ENCODE measurements at places on chromosomes 2 and 18.
A peak's percentile ranks its signal among the peaks of the same experiment; 100 is the strongest.

GRCh38 chr2:1698188-1698945 is 45.9 kb downstream of the PXDN start:
- no peak for DNase-seq

GRCh38 chr2:225764346-225764745 is 364.8 kb downstream of the NYAP2 start:
- DNase-seq, result no peak

GRCh38 chr2:159290289-159290907 is 3.9 kb upstream of the WDSUB1 start:
- no peak for DNase-seq

GRCh38 chr2:182300608-182301007 is 126.2 kb downstream of the PDE1A start:
- no peak for DNase-seq

DNA sequence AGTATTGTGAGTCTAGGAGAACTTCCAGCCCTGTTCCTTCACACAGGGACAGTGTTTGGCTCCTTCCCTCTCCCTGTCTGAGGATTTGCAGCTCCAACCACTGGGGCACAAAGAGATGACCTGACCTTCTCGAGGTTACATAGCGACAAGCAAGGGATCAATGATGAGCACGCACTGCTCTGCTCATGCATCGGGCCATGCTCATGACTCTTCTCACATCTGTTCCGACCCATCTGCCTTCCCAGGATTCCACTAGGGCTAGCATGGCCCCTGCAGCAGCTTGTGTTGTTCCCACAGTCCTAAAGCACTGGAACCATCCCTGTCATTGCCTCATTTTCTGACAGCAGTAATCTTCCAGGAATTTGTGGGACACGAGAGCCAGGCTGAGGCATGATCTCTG is 78.8 kb upstream of the ARHGAP28 start:
- no peak for DNase-seq

DNA sequence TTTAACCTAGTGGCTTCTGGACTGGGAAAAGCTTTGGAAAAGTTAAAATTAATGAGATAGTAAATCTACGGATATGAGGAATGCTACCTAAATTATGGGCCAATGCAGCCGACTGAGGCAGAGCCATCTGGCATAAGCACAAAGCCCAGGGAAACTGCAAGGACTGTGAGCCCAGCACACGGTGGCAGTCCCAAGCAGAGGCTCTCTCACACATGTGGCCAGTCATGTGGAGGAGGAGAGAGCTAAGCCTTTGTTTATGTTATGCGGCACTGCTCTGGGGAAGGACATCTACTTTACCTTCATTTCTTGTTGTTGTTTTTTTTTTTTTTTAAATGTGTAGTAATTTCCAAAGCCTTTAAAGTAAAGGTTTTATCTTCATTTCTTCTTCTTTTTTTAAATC is 267.0 kb downstream of the STK39 start:
- DNase-seq, result no peak

DNA sequence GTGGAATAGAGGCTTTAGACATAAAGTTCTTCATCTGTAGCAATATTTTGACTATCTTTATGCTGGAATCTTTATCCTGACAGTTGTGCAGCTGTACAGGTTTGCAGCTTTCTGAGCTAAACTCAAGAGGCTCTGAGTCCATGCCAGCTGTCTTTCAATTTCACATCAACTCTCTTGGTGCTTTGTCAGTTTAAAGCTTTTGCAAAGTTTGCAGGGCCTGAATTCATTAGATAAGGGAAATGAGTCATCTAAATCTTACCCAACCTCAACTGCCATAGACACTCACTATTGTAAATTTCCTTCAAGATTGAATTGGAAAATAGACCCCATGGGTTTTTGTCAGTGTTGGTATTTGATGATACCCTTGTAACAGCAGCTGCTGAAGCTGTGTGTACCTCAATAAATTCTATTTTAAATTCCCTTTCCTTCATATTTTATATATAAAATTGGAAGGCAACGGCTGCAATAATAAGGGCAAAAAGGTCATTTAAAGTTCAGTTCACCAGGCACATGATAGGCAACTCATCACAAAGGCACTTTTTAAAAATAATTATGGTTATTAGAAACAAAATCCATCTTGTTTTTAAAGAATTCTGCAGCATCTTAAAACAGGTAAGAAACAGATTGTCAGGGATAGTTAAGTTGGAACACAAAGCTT is 169.9 kb upstream of the SLC39A10 start:
- DNase-seq, result peak; percentile 4

DNA sequence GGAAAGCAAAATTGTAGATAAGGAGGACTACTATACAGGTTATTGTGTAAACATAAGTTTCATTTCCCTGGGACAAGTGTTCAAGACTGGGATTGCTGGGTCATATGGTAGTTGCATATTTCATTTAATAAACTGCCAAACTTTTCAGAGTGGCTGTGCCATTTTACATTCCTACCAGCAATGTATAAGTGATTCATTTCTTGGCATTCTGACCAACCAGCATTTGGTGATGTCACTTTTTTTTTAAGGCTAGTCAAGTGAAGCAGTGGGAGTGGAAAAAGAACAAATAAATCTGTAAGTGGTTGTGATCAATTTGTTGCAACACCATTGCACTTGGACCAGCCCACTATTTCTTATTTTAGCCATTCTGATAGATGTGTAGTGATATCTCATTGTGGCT is 5.2 kb upstream of the CHCHD5 start:
- no peak for DNase-seq

- DNase-seq, result no peak
These were observed 364.3 kb upstream of the LRP1B start for GRCh38 chr2:142495141-142495540.

- no peak for DNase-seq
These were observed 383.4 kb downstream of the CBLN2 start for GRCh38 chr18:72160510-72161445.

DNA sequence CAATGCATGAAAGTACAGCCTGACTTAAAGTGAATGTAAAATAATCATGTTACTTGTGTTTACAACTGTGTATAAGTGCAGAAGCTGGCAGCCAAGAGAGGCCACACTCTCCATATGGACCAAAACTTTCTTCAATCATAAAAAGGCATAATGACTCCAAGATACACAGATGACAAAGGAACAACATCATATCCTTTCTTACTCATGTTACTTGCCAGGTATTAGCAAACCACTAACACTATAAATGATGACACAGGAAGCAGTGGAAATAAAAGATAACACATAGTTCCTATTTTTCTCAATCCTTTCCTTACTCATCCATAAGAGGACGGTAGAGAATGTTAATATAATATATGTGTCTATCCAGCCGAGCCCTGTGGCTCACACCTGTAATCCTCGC is 400.0 kb upstream of the CDH2 start:
- DNase-seq, result no peak

DNA sequence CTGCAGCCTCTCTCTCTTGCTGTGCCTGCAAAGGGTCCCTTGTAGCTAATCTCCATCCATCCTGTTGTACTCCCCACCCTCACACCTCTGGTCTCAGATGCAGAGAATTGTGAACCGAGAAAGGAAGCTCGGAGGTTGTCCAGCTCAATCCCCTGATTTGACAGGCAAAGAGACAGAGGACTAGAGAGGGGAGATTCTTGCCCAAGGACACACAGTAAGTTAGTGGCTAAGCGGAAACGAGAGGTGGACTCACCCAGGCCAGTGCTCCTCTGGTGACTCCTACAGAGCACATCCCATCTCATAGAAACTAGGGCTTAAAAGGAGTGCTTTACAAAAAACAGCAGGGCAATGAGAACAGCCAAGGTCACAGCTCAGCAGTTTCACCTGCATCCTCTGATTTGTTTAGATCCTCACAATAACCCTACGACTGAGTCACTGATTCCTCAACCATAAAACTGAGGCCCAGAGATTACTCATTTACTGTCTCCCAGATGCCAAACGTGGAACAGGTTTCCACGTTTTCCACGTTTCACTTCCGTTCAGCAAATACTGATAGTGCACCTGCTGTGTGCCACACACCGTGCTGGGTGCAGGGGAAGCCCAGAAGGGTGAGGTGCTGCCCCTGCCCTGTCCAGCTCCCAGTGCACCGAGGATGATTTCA is 22.1 kb downstream of the EHD3 start:
- DNase-seq, result no peak

GRCh38 chr2:70340075-70340474 is 38.2 kb upstream of the FAM136A start:
- no peak for DNase-seq

DNA sequence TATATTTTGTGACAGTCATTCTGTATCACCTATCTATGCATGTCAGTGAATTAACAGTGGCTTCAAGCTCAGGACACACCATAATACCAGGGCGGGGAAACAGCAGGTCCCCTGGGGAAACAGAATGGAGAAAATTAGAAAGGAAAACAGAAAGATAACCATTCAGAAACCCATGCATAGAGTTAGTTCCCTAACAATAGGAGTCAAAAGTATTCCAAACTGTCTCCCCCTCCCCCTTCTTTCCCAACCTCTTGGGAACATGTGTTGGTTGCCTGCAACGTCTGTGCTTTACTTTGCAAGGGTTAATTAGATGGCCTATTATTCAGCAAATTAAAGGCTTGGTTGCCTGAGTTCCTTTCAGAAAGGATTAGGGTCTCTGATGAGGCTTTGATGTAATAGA is 176.4 kb downstream of the MYO3B start:
- DNase-seq, result no peak

DNA sequence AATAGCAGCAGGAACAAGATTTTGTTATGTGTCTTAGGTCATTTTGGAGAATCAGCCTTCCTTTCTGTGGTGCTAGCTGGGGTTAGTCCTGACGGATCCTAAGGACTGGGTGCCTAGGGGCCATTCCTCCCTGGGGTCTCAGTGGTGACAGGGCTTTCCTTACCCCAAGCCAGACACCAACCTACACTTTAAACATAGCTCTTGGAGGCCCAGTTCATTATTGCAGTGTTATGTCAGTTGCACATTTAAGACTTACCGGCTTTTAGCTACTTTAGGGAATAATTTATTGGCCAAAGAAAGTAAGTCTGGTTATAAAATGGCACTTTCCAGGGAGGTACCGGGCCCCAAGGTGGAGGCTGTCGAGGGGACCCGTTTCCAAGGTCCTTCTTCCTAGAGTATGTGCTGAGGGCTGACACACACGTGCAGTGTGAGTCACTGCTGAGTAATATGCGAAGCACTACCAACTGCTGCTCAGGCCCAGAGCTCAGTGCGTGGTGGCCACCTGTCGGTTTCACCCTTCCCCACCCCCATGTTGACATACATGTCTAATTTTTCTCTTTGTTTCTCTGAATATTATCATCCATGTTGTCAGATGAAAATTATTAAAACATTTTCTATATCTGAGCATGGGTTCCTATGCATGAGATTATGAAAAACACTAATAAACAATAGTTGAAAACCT is 37.0 kb upstream of the GRHL1 start:
- no peak for DNase-seq

- no peak for DNase-seq
These were observed 40.6 kb downstream of the ZRANB3 start for GRCh38 chr2:135490376-135490775.

GRCh38 chr2:112481528-112482233 is at the start of gene TTL:
Gene TTL, plus strand, starts transcription at chr2:112482156. Its CDS starts 189 bp downstream, at chr2:112482345.
- peak; percentile 67 for DNase-seq

DNA sequence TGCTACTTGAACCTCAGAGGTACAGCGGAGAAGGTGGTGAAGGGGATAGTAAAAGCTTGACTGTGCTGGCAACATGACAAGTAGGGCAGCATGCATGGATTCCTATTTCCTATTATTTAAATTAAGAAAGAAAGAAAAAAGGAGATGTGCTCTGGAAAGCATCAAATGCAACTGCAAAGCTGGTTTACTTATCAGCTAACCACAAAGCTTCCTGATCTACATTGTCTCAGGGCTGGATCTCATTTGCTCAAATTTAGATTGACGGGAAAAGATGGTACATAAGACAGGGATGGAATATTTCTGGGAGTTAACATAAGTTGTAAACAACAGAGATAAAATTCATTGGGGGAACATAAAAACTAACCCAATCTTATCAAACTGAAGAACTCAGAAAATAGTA is 178.0 kb downstream of the RIT2 start:
- DNase-seq, result no peak

DNA sequence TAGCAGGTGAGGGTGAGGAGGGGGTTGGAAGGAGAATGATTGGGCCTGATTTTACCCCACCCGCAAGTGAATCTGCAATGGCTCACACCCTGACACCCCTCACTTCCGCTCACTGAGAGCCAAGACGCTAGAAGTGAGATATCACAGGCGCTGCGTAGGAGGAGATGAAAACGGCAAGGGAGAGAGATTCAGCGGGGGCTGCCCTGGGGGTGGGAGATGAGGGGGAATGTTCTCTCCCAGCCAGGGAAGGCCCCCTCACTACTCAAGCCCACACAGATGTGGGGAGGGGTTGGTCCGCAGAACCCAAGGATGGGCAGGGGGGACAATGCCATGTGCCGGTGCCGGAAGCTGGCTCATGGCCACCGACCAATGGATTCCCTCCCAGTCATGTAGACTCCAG is 32.9 kb downstream of the LOXHD1 start:
- DNase-seq, result no peak

DNA sequence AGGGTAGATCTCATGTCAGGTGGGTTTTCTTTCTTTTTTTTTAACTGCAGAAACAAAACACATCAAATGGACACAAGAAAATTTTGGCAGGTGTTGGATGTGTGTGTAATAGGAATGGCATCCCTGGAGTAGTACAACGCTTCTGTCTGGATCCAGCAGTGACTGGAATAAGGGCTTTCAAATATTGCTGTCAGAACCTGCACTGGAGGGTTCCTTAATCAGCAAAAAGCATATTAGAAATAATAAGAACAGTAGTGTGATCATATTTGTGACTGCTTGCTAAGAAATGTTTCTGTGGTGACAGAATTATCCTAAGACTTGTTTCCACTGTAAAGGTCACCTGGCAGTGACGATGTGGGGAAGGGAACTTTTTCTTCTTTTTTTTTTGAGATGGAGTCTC is 30.8 kb downstream of the CREG2 start:
- no peak for DNase-seq

- DNase-seq, result no peak
These were observed 105.9 kb upstream of the CREB1 start for GRCh38 chr2:207423886-207424285.

GRCh38 chr2:53641290-53641689 is 126.3 kb upstream of the CHAC2 start:
- no peak for DNase-seq

- DNase-seq, result no peak
These were observed 79.9 kb upstream of the MYT1L start for GRCh38 chr2:2410987-2411386.

- no peak for DNase-seq
These were observed 83.2 kb upstream of the OTOS start for GRCh38 chr2:240223631-240224030.

- DNase-seq, result no peak
These were observed 34.5 kb downstream of the SFT2D3 start for GRCh38 chr2:127735537-127736399.

DNA sequence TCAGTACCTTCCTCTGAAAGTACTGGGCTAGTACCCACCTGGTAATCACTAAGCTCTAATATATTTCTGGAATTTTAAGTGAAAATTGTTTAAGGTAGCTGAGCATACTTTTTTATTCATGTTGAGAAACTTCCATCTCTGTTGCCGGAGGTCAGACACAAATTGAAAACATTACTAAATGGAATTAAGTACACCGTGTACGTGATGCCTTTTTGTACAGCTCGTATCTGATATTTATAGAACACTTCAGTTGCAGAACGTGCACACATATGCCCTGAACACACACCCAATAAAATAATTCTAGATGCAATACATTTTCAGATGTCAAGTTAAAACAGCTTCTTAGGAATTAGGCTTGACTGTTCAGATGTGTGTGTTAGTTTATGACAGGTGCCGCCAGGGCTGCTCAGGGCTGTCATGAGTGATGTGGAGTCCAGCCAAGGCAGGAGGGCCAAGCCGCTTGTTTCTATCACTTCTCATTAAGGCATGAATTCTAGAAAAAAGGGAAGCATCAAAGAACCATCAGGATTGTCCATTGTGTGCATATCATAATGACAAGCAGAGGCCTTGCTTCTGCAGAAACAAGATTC is 80.9 kb upstream of the FOSL2 start:
- no peak for DNase-seq
